ENCODE measurements at places on chromosomes 1 and 21.

GRCh38 chr1:6002714-6003501 is 10.7 kb upstream of the NPHP4 start:
- DNase-seq: no peak

DNA sequence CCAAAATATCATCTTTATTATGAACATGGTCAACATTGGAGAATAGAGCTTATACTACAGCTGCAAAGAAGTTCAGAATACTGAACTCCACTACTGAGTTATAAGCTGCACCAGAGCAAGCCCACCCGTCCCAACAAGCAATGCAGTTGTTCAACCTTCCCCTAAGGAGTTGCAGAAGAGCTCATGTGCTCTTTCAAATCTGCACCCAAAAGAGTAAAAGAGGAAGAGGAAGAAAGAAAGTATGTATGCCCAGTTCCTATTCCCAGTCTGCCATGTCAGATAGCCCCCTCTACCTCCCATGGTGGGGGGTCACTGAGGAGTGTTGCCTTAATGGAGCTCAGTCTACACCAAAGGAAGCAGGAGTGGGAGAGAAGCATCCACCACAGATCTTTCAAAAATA is 6.9 kb downstream of the C1orf162 start:
- no peak for DNase-seq

DNA sequence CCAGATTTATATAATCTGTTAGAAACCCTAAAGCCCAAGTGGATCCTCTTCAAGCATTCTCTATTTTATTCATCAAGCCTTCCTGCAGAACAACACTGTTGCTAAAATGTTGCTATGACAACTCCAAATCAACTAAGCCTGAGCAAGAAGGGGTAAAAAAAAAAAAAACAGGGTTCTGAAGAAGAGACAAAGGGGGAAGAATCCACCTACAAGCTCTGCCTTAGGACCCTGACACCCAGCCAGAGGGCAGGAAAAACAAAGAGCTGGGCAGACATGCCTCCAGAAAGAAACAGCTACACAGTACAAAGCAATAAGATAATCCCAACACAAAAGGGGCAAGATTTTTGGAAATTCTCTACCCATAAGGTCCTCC is 1.3 kb downstream of the USF1 start:
- no peak for DNase-seq

DNA sequence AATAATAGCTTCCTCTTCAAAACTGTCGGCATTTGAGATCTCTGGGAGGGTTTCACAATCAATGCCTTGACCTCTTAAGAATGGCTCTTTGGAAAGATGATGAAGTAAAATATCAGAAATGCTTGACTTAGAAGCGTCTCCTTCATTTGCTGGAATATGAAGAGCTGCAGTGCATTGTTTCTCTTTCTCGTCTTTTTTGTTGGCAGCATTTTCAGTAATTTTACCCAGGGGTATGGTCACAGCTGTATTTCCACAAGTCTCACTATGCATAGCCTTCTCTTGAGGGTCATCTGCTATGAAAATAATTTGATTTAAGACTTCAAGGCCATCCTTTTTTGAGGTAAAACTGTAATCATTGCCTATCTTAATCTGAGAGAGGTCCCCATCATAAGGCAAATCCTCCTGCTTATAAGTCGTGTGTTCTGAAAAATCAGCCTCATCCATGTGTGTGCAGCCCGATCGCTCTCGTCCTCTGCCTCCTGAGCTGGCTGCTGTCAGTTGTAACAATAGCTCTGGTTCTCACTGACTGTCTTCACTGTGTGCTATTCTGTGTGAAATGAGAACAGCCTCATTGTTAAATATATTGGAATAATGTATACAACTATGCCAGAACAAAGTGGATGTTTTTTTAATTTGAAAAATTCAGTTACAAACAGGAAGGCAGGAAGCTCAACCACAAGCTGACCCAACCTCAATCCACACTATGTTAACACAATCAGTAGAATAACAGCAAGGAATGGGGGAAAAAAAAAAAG is 4.5 kb downstream of the AKNAD1 start:
- DNase-seq: no peak

DNA sequence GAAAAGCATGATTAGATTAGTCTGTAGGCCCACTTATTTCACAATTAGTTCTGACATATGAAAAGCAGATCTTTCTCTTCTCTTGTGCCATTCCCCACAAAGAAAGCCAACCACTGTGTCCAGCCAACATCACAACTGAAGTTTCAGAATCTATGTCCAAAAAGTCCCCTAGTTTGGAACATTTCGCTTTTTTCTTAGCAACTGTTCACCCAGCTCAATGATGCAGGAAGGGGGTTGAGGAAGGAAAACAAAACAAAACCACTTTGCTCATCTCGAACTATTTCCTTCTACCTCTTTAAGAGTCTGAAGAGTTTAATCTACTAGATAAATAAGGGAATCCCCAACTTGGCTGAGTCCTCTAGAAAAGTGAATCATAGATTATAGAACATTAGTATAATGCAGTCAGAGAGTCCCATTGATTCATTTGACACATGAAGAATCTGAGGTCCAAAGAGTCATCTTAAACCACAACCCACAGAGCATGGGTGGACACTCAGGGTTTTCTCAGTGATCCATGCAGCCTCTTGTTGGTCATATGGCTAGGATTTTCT is 159.3 kb upstream of the SGIP1 start:
- peak; percentile 73 for DNase-seq

- no peak for DNase-seq
These were observed 240.4 kb downstream of the SDCCAG8 start for GRCh38 chr1:243496187-243496646.

- DNase-seq: no peak
These were observed 160.5 kb downstream of the LTN1 start for GRCh38 chr21:28832013-28832714.

DNA sequence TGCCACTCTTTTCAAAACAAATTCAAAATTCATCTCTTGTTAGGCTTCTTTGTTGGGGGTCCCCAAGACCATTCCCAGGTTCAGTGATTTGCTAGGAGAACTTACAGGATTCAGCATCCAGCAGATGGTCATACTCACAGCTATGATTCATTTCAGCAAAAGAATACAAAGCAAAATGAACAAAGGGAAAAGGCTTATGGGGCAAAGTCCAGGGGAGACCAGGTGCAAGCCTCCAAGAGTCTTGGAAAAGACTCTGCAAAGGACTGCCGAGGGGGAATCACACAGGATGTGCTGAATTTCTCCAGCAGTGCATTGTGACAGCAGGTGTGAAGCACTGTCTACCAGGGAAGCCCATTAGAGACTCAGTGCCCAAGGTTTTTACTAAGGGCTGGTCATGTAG is 7.3 kb downstream of the TRAF5 start:
- DNase-seq: no peak

DNA sequence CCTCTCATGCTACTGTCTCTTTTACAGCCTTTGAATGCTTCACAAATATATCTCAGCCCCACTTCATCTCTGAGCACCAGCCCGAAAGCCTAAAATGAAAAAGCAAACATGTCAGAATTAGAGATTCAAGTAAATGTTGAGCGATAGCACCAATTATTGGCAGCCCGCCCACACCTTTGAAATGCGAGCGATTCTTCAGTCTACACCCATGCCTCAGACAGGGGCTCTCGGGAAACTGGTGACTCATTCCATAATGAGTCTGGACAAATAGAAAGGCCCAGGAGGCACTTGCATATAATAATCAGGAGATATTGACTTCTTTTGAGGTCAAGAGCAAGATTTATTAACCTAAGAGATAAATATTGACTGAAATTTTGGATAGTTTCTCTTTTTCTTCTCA is 487.3 kb upstream of the PTBP2 start:
- no peak for DNase-seq

- no peak for DNase-seq
These were observed 15.8 kb downstream of the SYNJ1 start for GRCh38 chr21:32712043-32712442.

DNA sequence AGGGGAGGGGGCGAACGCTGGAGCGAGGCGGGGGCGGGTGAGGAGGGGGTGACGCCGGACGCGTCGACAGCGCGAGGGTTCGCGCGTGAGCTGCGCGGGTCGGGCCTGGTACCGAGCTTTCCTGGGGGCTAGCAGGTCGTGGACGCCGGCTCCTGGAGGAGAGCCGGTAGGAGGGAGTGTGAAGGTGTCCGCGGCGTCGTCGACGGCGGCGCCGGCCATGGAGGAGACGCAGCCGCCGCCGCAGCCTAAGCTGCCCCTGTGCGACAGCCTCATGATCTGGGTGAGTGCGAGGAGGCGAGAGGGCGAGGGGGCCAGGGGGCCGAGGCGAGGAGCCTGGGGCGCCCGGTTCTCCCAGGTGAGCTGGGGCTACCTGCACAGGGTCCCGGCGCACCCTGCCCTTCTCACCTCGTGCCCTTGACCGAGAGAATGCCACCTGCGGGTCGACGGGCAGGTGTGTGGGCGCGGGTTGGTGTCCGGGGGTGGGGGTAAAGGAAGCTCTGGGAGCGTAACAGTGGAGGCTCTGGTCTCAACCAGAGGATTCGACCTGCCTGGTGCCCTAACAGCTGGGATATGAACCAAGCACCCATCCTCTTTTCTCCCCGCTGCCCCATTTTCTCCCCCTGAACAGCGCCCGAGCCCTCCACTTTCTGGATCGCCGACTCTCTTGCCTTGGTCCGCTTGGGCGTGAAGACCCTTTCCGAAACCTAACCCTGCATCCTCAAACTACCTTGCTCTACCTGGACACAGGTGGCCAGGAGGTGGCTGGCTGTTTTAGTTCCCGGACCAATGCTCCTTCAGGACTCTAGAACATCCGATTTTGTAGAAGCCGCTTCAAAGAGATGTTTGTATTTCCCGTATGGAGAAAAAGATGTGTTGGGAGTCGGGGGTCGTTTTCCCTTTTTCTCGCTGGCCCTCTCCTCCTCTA is at the start of gene HOOK1:
Gene HOOK1 (plus strand): TSS at position 49 of the 925 bp plus-strand sequence. CDS start 169 bp downstream, at position 218.
- DNase-seq: peak; percentile 7

DNA sequence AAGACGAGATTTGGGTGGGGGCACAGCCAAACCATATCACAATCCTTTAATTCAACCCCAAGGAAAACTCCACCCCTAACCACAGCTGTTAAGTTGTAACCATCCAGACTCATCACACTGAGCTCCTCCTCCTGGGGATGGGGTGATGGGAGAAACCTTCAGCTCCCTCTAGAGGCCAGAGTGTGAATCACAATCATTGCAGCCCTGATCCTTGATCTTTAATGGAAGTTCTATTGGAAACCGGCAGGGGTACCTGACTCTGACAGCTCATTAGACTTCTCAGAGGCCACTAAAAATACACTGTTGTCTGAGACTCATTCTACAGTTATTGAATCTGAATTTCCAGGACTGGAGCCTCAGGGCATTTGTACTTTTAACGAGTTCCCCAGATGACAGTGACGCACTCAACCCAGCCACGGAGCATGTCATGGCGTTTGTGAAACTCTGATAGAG is 127.2 kb downstream of the IGSF21 start:
- DNase-seq: peak; percentile 58

Measured in ACHN (cell line).